ENCODE measurements at places on chromosomes 3 and 15.

- no peak for DNase-seq
Measured at GRCh38 chr15:29352402-29352801, 82.8 kb upstream of the NSMCE3 start.

DNA sequence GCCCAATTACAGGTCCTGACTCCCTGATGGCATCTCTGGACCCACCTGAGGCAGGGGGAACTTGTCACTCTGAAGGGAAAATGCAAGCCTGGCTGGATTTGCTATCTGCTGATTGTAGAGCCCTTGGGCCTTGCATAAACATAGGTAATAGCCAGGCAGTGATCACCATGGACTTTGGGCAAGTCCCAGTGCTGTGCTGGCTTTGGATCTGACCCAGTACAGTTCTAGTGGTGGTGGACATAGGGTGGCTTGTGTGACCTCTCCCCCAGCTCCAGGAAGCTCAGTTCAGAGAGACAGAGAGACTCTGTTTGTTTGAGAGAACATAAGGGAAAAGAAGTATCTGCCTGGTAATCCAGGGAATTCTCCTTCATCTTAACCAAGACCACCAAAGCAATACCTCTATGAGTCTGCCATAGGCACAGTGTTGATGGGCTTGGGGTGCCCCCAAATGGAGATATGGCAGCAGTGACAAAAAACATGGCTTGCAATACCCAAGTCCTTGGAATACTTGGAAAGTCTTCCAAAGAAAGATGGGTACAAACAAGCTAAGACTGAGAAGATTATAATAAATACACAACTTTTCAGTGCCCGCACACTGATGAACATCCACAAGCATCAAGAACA, 348.5 kb downstream of the PYDC2 start:
- DNase-seq = no peak

GRCh38 chr15:77599899-77600298, 32.8 kb downstream of the LINGO1 start:
- no peak for DNase-seq

GRCh38 chr15:82986442-82986780, 401 bp downstream of the RAMAC start:
- no peak for DNase-seq

DNA sequence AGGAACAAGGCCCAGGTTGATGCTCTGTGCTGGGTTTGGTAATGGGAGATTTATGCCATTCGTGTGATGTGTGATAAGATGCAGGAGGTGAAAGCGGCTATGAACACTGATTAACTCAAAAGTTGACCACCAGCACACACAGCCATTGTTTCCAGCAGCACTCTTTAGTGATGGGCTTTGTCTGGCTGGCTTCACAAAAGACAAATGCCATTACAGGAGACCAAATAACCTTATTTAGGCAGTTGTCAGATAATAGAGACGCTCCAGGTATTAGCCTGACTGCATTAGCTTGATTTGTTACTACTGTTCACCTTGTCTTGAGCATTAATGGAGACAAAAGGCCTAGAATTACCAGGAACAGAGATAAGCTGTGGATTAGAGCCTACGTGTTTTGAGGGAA, 5.1 kb downstream of the HESX1 start:
- no peak for DNase-seq

DNA sequence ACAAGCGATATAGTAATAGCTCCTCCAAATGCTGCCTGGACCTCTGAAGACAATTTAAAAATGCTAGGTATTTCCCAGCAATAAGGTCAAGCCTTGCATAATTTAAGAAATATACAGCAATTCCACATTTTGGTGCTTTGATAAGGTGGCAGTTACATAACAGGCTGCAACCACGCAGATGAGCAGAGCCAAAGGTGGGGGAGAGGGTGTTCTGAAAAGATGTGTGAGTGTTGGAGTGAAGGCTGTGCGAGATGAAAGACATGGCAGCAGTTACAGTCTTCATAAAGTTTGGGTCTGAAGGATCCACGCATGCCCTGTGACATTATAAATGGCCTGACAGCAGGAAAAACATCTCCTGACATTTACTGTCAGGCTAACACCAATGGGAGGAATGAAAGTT, 26.1 kb downstream of the CTDSPL start:
- no peak for DNase-seq

GRCh38 chr3:71140477-71140876, 443.1 kb downstream of the FOXP1 start:
- DNase-seq = no peak

GRCh38 chr3:30631243-30631904, 25.0 kb downstream of the TGFBR2 start:
- DNase-seq = peak; percentile 22

GRCh38 chr3:23221136-23221535, 18.0 kb downstream of the UBE2E2 start:
- no peak for DNase-seq

GRCh38 chr3:118108201-118108600, 926.4 kb downstream of the IGSF11 start:
- no peak for DNase-seq

DNA sequence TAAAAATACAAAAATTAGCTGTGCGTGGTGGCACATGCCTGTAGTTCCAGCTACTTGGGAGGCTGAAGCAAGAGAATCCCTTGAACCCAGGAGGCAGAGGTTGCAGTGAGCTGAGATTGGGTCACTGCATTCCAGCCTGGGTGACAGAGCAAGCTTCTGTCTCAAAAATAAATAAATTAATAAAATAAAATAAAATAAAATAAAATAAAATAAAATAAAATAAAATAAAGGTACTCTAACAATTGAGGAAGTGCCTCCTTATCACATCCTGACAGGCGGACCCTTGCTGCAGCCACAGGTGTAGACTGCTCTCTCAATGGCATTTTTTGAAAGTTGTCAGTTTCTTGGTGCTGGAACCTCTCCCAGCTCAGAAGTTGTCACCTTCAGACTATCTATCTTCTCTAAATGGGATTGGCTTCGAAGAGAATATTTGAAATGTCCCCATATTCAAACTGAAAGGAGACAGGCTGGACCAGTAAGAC, 304.1 kb downstream of the RORA start:
- DNase-seq = no peak

GRCh38 chr15:47737477-47737876, 20.2 kb downstream of the SEMA6D start:
- DNase-seq = no peak

GRCh38 chr3:138325990-138326389, 3.7 kb downstream of the NME9 start:
- no peak for DNase-seq

DNA sequence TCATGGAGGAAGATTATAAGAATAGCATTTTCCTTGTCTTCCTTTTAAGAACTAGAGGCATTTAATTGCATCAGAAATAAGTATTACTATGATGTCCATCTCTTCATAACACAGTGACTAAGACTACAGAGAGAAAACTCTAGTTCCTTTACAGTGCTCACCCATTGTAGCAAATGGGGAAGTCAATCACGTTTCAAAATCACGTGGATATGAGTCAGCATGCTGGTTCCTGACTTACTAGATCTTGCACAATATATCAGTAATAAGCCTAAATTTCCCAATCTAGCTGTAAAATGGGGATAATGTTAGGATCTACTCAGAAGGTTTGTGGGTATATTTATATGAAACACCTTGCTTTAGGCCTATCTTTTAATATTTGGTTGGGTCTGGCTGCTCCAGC, 254.8 kb upstream of the EOMES start:
- DNase-seq = no peak

DNA sequence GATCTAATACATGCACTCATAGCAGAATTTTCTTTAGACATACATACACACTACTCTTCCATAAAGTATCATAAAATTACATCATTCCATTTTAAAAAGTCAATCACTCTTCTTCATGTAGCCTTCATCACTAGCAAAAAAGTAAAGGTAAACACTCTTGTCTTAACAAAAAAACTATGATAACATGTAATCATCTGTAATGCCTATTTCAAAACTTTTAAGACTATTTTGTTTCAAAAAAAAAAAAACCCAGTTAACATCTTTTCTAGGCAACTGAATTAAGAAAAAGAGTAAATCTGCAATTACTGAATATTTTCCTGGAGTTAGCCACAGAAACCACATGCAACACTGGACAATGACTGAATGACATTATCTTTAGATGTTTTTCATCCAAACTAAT, 4.8 kb downstream of the TBC1D5 start:
- no peak for DNase-seq

DNA sequence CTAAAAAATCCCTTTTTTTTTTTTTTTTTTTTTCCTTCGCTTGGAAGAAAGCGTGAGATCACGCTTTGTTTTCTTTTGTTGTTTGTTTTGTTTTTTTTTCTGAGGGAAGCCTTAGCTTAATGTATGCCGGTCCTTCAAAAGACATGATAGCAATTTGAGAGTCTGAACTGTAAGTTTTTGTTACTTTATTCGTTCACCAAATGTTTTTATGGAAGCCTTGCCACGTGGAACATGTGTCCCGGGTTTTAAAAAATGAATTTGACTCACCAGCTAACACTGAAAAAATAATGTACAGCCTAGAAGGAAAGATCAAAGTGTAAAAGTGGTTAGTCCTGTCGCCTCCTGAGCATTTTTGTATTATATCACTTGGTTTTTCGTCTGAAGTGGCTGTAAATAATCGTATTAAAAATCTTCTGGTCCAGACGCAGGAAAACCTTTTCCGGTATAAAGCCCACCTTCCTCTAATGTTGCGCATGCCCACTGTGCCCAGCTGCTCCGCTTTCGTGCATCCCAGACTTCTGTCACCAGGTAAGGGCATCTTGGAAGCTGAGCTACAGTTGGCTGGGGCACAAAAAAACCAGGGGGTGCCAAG, 795 bp upstream of the MYNN start:
- no peak for DNase-seq

DNA sequence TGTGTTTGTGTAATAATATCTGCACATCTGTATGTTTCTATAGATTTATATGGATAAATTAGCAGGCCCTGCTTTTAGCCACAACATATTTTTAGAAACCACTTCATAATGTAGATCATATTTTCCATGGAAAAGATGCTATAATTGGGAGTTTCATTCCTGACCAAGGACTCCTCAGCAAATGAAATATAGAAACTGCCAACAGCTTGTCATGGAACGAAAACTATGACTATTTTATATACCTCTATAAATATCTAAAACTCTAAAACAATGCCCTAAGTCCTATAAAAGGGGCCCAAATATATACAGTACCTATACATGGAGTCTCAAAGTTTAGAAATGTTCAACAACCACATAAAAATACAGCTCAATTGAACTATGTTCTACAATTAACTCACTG, 27.9 kb downstream of the EID1 start:
- no peak for DNase-seq

GRCh38 chr3:161096771-161097367, 8.3 kb downstream of the B3GALNT1 start:
- peak; percentile 4 for DNase-seq

DNA sequence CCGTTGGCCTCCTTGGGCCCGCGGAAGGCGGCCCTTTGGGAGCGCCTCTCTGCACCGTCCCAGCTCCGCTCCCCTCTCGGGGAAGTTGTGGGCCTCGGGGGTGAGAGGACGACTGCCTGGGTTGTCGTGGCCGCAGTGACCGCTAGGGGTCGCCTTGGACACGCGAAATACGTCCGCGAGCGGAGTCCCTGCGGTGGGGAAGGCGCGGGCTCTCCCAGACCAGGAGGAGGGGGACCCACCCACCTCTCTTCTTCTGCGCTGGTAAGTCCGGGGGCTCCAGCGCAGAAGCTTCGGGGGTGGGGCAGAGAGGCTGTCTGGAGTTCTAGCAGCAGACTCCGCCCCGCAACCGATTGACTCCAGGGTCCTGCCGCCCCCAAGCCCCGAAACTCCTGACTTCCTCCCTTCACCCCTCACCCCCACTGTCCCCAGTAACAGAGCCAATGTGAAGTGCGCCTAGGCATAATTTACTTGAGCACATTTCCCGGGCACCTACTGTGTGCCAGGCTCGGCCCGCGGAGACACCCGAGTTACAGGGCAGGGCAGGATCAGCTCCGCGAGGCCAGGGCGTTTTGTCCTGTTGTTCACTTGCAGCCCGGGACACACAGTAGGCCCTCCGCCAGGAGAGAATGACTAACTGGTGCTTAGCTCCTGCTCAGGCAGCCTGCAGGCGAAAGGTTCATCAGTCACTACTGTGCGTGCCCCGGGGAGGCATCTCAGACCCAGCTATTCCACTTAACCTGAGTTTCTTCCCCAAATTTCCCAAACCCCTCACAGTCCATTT, 32.8 kb downstream of the DNASE1L3 start:
- peak; percentile 89 for DNase-seq

DNA sequence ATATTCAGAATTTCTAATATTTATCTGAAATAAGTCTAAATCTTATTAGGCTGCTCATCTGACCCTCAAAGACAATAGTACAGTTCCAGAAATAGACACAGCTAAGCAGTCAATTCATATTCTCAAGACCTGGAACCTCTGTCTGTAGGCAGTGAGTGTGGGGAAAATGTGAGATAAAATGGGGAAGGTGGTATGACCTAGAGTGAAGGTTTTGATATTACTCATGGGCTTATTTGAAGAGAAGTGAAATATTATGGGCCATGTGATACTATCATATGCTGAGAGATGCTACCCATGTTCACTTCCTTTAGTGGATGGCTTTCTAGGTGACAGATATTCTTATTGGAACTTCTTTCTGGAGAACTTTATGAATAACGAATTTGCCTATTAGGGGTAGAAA, 33.5 kb downstream of the TGFBR2 start:
- no peak for DNase-seq

GRCh38 chr3:62363275-62363674, 10.1 kb downstream of the FEZF2 start:
- no peak for DNase-seq

GRCh38 chr15:80892414-80892813, 97.2 kb downstream of the MESD start:
- no peak for DNase-seq

DNA sequence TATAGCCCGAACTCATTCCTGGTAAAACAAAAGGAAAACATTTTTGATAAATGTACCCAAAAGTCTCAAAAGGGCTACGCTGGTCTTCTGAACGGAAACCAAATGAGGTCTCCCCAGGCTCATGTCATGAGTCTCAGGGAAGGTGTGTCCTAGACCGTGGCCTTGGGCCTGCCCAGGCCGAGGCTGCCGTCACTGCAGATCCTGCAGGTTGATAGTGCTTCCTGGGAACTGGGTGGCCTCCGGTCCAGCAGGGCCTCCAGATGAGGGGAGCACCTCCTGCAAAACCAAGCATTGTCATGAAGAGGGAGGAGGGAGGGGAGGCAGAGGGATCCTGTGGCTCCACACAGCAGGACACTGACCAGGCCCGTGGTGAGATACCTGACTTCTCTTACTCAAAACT, 37.5 kb downstream of the ZXDC start:
- DNase-seq = no peak

DNA sequence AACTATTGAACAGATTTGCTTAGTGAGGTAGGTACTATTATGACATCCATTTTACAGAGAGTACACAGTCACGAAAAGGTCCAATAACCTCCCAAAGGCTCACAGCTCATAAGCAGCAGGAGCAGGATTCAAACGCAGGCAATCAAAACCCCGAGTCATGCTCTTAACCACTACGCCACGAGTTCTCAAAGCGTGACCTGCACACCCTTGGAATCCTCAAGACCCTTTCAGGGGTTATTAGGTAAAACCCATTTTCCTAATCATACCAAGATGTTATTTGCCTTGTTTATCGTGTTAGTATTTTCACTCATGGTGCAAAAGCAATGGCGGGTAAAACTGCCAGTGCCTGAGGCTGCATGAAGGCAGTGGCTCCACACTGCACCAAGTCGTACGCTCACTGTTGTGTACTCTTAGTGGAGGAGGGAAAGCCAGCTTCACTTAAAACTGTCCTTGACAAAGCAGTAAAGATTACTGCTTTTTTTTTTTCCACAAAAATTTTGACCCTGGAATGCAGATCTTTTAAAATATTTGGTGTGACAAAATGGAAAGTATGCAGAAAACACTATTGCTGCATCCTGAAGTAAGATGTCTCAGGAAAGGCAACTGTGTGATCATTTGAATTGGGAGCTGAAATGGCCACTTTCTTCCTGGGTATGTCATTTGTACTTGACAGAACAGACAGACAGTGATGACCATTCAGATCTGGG, 96.1 kb downstream of the IGF2BP2 start:
- no peak for DNase-seq
